Fibroblast of the aortic adventitia (primary cell): ENCODE measurements at places on chromosomes 3 and 15. TPM values are rescaled to one million over a fixed set of nuclear protein-coding genes. Genes with fewer than 3 reads are reported as not detected.

ESYT3 gene
- total RNA-seq = 0.27 and 0.65 TPM in 2 replicates

RPL15 gene
- total RNA-seq = 529 and 2,953 TPM in 2 replicates

RNF13 gene
- total RNA-seq = 52.7 and 68.8 TPM in 2 replicates

TNIK gene
- total RNA-seq = 21.5 and 24.2 TPM in 2 replicates

HTR3E gene
- total RNA-seq = not detected in 2 replicates

SAMD7 gene
- total RNA-seq = not detected in 2 replicates

DAPK2 gene
- 3.7 and 4.2 TPM in 2 replicates for total RNA-seq

GOLGA8N gene
- total RNA-seq = 1.8 and 5.7 TPM in 2 replicates

GOLGA6L9 gene
- total RNA-seq = 1.2 and 6.3 TPM in 2 replicates

DISP2 gene
- 0.08 and 0.36 TPM in 2 replicates for total RNA-seq

CTXN2 gene
- total RNA-seq = not detected in 2 replicates

GRCh38 chr3:172276103-172276502 lies 172.2 kb downstream of the GHSR start:
- DNase-seq = no peak

GRCh38 chr15:71096676-71097075 lies 18.6 kb upstream of the THSD4 start:
- peak; percentile 72 for DNase-seq

DNA sequence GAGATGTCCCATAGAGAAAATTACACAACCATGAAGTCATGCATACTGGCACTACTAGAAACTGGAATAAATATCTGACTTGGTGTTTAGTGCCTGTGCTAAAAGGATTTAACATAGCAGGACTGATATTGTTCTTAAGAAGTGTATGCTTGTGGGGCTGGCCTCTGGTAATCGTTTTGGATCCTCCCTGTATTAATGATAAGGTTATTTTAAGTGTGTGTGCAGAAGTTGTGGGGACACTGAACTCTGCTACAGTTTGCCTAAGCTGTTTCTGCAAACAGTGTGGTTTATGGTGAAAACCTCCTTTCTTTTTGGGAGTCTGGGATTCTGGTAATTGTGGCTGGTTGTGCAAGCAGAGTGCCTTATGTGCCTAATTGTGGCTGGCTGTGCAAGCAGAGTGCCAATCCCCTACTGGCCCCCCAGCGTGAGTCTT lies 120.8 kb downstream of the CLASP2 start:
- no peak for DNase-seq

DNA sequence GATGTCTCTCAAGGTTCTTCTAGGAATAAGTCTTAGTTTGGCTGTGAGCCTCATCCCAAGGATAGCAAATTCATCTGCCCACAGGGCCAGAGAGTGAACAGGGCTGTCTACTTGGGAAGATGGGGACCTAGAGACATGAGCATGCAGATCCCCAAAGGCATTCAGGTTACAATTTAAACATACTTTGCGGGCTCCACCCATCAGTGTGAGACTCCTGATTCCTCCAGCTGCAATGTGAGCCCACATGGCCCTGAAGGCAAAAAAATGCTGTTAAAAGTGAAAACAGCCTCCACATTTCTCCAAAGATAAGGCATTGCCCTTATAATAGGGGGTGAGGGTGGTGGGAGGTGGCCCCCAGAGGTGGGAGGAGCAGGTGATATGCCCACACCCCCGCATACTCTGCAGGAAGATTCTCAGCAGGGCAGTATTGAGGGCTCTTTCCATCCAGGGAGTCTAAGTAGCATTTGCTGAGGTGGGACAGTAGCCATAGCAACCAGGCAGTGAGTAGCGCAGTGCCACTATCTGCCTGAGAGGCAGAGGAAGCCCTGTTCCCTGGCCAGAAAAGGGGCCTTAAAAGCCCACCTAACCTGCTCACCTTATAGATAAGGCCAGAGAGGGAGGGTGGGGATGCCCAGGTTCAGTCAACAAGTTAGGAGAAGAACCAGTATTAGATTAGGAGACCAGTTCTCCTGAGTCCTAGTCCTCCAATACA lies 31.2 kb downstream of the TGM4 start:
- no peak for DNase-seq

- no peak for DNase-seq
Observed at GRCh38 chr3:3603351-3603750, 195.9 kb upstream of the LRRN1 start.

GRCh38 chr3:179432021-179432420 lies 19.2 kb downstream of the GNB4 start:
- peak; percentile 28 for DNase-seq

DNA sequence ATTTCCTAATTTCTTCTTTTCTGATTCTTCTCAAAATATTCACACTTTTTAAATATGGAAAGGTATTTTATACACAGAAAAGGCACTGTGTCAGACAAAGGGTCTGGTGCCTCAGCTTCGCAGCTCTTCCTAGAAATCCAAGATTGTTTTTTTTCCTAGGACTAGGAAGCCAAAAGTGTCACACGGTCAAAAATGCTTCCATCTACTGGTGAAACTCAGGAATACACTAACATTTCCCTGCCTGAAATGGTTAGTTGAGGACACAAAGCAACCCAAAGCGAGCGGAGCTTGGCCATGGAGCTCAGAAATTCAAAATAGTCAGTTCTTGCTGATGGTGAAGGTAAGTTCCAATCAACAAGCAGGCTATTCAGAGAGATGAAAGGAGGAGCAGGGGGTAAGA lies 426.5 kb upstream of the RASGRP1 start:
- peak; percentile 84 for DNase-seq

- no peak for DNase-seq
Observed at GRCh38 chr3:9448643-9449042, 51.2 kb downstream of the SETD5 start.

DNA sequence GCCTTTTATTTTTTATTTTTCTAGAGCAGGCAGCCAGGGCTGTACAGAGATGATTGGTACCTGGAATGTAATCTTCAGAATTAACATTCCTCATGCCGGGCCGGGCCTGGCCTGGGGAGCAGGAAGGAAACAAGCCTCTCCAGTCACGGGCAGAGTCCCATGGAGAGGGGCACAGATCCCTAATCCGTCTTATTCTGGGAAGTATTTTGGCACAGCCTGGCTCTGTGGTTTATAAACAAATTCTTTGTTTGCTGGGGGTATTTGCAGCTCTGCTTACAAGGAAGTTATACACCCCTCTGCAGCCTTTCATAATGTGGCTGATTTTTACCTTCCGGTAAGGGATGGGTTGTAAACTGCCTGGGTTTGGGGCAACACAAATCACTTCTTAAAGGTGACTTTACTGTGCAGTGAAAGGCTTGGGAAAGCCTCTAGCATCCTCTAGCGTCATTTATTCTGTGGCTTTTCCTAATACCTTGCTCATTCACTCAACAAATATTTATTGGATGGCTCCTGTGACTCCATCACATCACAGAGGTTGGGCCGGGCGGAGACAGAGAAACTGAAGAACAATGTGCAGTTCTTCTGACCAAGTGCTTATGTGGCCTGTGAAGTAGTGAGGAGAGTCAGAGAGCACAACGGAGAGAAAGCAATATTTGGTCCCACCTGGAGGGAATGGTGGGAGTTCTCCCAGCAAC lies 2.7 kb downstream of the SLC6A20 start:
- no peak for DNase-seq

DNA sequence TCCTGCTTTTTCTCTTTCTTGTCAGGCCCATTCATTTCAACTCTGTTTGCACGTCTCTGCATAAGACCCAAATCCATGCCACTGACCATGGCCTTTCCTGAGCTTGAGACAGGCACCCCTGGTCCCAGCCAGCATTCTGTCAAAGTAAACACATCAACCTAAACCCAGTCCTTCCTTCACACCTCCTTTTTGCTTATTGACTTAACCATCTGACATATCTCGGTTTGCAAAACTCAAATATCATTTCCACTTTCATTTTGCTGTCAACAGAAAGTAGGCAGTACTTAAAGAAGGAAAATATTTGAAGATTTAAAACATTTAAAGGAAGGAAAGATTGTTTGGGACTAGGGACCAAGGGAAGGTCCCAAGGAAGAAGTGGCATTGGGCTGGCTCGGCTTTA lies 48.2 kb upstream of the KBTBD8 start:
- DNase-seq = no peak

- no peak for DNase-seq
Observed at GRCh38 chr3:15276028-15276724, 56.2 kb downstream of the SH3BP5 start.

GRCh38 chr3:46209746-46210470 lies 1.8 kb upstream of the CCR1 start:
- peak; percentile 11 for DNase-seq

DNA sequence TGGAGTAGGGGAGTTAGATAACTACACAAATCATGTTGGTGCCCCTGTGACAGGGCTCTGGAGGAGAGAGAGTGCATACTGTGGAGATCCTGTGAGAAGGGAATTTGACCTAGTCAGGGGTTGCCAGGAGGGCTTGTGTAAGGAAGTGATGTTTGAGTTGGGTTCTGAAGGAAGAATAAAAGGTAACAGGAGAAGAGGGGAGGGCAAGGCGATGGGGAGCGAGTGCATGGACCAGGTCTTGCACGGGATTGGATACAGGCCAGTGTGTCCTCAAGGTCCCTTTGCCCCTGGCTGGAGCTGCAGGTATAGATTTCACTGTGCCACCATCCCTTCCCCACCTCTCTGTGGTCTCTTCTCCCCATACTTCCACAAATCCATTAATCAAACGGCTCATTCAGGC lies 83.9 kb downstream of the RGMA start:
- no peak for DNase-seq
